ENCODE measurements at places on chromosomes 2 and 18. TPM values are rescaled to one million over a fixed set of nuclear protein-coding genes. Genes with fewer than 3 reads are reported as not detected.

DNA sequence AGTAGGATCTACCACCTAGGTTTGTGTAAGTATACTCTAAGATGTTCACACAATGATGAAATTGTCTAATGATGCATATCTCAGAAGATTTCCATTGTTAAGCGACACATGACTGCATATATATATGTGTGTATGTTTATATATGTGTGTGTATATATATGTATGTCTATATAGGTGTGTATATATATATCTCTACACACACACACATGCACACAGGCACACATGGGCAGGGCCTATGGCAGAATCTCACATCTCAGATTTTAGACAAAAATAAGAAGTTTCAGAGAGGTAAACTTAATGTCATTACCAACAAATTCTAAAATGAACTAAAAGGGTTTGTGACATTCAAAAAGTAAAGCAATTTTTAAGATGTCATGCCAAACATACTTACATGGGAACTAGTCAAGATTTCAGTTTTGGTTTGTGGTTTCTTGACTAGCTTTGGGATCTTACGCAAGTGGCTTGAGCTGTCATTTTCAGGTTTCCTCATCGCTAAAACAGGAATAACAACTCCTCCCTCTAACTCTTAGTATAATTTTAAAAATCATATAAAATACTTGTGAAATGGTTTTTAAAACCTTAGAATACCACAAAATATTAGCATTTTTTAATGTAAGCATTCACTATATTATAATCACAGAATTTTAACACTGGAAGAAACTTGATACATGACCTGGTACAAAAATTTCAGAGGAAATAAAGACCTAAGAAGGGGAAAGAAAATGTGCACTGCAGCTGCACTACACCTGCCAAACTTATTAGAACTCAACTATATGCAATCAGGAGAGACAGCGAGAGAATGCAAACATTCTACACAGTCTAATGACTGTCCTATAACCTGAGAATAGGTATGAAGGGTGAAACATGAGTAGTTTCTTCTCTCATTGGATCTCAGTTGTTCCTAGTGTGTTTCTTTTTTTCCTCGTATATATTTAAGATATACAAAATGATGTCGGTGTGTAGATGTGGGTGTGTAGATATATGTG, 75.7 kb downstream of the TTC21B start:
- peaks cover 3% of the 10 kb centered on the region for H3K4me1 ChIP-seq
- DNase-seq: no peak
- H3K36me3 ChIP-seq: peaks cover 21% of the 10 kb centered on the region
- no peak overlapping the region for H3K27ac ChIP-seq
- no peaks in the 10 kb centered on the region for H3K27me3 ChIP-seq

DNA sequence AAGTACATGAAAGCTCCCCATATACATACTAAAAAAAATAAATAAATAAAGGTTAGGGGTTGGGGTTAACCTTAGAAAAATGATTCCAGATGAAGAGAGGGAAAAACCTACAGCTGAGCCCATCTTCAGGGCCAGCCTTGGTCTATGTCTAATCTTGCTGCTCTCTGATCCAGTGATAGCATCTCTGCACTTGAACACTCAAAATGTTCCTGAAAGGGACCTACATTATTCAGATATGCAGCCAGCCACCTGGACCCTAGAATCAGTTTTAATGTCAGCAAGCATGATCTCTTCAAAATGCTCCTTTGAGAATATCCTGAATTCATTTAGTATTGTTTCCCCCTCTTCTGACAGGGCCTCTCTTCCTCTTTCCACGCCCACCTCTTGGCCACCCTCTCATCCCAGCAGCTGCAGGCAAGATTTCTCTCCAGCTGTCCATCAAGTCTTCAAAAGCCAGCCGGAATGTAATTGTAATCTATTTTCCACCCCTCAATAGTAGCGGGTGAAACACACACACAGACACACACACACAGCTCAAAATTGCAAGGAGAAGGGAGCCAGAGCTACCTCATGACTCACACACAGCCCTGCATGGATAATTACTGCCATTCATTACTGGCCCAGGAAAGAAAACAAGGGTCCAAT, 135.5 kb downstream of the MYO3B start:
- H3K4me3 ChIP-seq: no peak overlapping the region
- no peaks in the 10 kb centered on the region for H3K4me1 ChIP-seq
- no peaks in the 10 kb centered on the region for H3K36me3 ChIP-seq
- H3K27ac ChIP-seq: no peak overlapping the region

DNA sequence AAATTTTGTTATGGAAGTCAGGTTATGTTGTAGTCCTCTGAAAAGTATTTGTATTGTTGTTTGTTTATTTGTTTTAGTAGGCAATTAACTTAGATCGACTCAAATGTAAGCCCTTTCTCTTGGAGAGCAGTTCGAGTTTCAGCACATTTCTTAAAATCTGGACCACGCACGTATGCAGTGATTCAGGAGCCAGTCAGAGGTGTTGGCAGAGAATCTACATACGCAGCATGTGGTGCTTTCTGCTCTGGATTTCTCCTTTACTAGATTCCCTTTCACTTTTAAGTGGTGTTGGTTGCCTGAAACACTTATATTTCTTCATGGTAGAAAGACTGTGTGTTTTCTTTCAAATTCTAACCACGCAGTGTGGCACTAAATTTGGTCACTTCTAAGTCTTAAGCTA, 773.9 kb upstream of the LRATD1 start:
- no peak overlapping the region for H3K4me3 ChIP-seq
- no peak overlapping the region for H3K27ac ChIP-seq
- no peaks in the 10 kb centered on the region for H3K4me1 ChIP-seq
- no peaks in the 10 kb centered on the region for H3K27me3 ChIP-seq
- H3K36me3 ChIP-seq: no peaks in the 10 kb centered on the region

DNA sequence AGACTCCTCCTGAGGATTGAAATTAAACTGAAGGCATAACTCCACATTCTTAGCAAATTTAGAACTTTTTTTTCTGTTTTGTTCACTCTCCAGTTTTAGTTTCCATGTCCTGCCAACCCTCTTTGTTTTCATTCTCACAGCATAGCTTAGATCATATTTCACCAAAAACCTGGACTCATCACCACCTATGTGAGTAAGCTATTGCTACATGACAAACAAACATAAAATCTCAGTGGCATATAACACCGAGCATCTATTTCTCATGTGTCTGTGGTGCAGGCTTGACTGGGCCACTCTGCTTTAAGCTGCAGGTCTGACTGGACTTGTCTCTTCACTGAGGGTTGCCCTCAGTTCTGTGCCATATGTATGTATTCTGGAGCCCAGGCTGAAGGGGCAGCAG, 385.2 kb downstream of the ARHGAP15 start:
- H3K4me3 ChIP-seq: no peak overlapping the region
- H3K27me3 ChIP-seq: no peaks in the 10 kb centered on the region
- no peaks in the 10 kb centered on the region for H3K4me1 ChIP-seq
- H3K27ac ChIP-seq: no peak overlapping the region
- H3K36me3 ChIP-seq: peaks cover 41% of the 10 kb centered on the region
- no peak for DNase-seq

DNA sequence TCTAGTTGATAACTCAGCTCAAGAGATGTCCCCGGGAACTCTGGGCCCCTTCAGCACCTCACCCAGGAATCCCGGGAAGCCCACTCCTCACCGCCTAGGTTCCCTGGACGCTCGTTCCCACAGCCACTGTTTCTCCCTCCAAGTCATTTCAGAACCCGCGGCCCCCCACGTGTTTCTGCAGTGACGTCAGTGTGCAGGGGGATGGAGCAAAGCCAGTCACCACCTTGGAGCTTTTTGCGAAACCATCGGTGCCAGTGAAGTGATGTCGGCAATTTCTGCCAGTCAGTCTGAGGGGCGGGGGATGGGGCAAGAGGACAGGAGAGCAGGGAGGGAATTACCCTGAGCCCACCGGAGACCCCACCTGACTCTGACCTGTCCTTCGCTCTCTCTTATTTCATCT, 119.2 kb downstream of the SNTG2 start:
- H3K4me3 ChIP-seq: no peak overlapping the region
- no peaks in the 10 kb centered on the region for H3K4me1 ChIP-seq
- no peaks in the 10 kb centered on the region for H3K36me3 ChIP-seq
- peaks cover 3% of the 10 kb centered on the region for H3K27me3 ChIP-seq

Gene PID1
- 0.20 TPM for total RNA-seq

DNA sequence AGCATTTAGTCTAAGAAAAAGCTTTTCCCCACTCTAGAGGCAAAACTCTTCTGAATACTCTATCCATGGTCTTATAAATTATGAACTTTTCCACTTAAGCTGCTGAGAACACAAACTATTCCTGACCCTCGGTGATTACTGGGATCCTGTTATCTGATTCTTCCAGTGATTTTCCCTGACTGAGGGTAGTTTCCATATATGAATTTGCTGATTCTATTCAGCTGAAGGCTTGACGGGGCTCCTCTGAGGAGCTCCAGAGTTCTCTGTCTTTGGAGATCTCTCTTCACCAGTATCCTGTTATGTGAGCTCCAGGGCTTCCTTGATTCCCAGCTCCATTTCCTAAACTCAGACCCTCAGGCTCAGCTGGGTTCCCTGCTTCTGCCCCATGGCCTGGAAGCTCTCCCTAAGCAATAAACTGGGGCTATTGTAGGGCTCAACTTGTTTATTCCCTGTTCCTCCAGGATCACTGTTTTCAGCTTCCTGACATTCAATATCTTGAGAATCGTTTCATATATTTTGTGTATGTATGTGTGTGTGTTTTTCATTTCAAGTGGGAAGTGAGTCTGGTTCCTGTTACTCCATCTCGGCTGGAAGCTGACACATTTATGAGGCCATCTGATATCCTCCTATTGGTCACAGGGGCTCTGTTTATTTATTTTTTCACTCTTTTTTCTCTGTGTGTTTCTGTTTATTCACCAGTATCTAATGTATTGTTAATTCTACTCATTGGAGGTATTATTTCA, 78.2 kb downstream of the ARHGAP28 start:
- no peaks in the 10 kb centered on the region for H3K36me3 ChIP-seq
- no peak for DNase-seq
- no peak overlapping the region for H3K27ac ChIP-seq

- H3K27me3 ChIP-seq: no peaks in the 10 kb centered on the region
- DNase-seq: no peak
- H3K4me3 ChIP-seq: peak overlapping the region; percentile 15
- H3K36me3 ChIP-seq: peaks cover 3% of the 10 kb centered on the region
- H3K4me1 ChIP-seq: peaks cover 8% of the 10 kb centered on the region
- H3K27ac ChIP-seq: no peak overlapping the region
Measured at GRCh38 chr2:130183512-130184373, 1.7 kb downstream of the MZT2B start.

Gene CTLA4
- total RNA-seq: 36.2 TPM

Gene ALPG
- total RNA-seq: not detected

DNA sequence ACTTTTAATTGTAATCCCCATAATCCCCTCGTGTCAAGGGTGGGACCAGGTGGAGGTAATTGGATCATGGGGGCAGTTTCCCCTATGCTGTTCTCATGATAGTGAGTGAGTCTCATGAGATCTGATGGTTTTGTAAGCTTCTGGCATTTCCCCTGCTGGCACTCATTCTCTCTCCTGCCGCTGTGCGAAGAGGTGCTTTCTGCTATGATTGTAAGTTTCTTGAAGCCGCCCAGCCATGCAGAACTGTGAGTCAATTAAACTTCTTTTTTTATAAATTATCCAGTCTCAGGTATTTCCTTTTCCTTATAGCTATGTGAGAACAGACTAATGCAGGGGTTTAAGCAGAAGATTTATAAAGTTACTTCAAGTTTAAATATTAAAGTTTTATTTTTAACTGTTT, 655.2 kb downstream of the EPHA4 start:
- no peak overlapping the region for H3K27ac ChIP-seq
- no peak for DNase-seq
- H3K4me1 ChIP-seq: no peaks in the 10 kb centered on the region
- no peaks in the 10 kb centered on the region for H3K27me3 ChIP-seq
- no peaks in the 10 kb centered on the region for H3K36me3 ChIP-seq
- no peak overlapping the region for H3K4me3 ChIP-seq

GRCh38 chr18:37481491-37481890, 84.1 kb downstream of the CELF4 start:
- no peak overlapping the region for H3K27ac ChIP-seq
- H3K4me1 ChIP-seq: no peaks in the 10 kb centered on the region
- H3K36me3 ChIP-seq: no peaks in the 10 kb centered on the region

GRCh38 chr2:21358976-21359375, 235.2 kb downstream of the TDRD15 start:
- H3K27ac ChIP-seq: no peak overlapping the region
- no peaks in the 10 kb centered on the region for H3K4me1 ChIP-seq
- no peaks in the 10 kb centered on the region for H3K27me3 ChIP-seq

DNA sequence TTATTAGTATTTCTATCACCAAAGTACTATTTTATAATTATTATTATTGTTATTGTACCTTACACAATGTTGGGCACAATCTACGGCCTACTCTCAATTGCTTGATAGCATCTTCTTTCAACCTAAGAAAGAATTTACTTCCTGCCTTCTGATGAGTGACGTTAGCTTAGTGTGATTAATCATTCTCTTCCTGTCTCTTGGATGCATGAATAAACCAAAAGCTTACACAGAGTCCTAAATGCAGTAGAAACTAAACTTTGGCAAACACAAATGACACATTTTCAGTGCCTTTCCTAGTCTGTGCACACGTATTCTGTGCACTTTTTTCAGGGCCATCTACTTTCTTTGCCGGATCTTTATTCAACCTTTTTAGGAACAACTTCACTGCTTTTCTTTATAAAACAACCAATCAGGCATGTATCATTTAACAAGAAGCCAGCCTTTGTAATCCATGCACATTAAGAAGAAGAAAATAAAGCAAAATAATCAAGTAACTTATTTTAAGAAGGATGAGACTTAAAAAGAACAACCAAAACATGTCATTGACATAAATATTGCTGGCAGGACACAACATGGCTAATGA, 19.1 kb downstream of the TRAK2 start:
- peak overlapping the region; percentile 67 for H3K27ac ChIP-seq
- no peaks in the 10 kb centered on the region for H3K36me3 ChIP-seq
- no peak overlapping the region for H3K4me3 ChIP-seq
- DNase-seq: no peak

- DNase-seq: no peak
- H3K4me3 ChIP-seq: no peak overlapping the region
- H3K4me1 ChIP-seq: no peaks in the 10 kb centered on the region
- H3K27ac ChIP-seq: no peak overlapping the region
Measured at GRCh38 chr2:224865016-224865415, 148.9 kb upstream of the CCDC195 start.

GRCh38 chr2:72859831-72860262, 27.4 kb upstream of the SPR start:
- peaks cover 26% of the 10 kb centered on the region for H3K27me3 ChIP-seq
- peak; percentile 56 for DNase-seq
- no peaks in the 10 kb centered on the region for H3K36me3 ChIP-seq
- no peak overlapping the region for H3K27ac ChIP-seq
- H3K4me3 ChIP-seq: no peak overlapping the region

GRCh38 chr2:109529532-109530449, 84.0 kb downstream of the SEPTIN10 start:
- H3K27ac ChIP-seq: no peak overlapping the region
- H3K4me1 ChIP-seq: no peaks in the 10 kb centered on the region
- H3K36me3 ChIP-seq: no peaks in the 10 kb centered on the region
- H3K27me3 ChIP-seq: no peaks in the 10 kb centered on the region
- H3K4me3 ChIP-seq: no peak overlapping the region

DNA sequence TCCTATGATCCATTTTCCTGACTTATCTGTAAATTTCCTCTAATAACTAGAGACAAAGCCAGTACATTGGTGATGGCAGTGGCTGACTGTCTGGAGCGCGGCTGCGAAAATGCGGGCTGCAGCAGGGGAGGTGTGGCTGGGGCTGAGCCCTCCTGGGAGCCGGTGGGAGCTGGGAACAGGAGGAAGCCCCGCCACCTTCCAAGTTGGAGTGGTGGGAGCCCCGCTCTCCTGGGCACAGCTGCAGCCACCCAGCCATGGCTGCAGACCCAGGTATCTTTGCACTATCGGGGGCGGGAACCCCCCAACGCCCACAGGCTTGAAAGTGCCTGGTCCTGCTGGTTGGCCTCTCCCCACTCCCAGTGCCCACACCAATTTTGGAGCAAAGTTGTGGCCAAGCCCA, 633.0 kb upstream of the TMEFF2 start:
- no peaks in the 10 kb centered on the region for H3K36me3 ChIP-seq
- no peaks in the 10 kb centered on the region for H3K4me1 ChIP-seq
- H3K27me3 ChIP-seq: no peaks in the 10 kb centered on the region
- DNase-seq: no peak

Gene DSG3
- not detected for total RNA-seq

Gene SNORC
- 2.7 TPM for total RNA-seq
